ENCODE measurements at places on chromosomes 13 and 19.

DNA sequence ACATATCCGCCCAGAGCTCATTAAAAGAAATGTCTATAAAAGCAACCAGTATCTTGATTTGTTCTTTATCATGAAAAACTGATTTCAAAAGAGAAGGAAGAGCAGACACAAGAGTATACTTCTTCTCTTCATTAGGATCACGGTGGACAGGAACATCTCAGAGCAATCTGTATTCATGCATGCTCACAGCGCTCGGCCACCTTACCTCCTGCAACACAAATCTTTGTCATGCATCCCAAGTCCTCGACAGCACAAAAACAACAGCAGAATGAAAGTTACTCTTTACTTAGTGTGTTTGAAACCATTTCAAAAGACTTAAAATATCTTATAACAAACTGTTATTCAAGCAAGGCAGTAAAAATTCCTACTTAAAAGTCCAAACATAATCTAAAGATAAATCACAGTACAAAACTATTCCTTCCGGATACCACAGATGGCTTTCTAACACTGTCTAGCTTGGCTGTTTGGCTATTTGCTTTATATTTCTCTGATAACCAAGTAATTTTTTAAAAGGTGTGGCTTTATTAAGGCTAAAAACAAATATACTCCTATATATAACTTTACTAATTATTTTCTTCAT is 174.5 kb downstream of the TBC1D4 start:
- DNase-seq, result no peak

- DNase-seq, result peak; percentile 63
Measured at GRCh38 chr13:30720172-30720869, 15.0 kb upstream of the ALOX5AP start.

DNA sequence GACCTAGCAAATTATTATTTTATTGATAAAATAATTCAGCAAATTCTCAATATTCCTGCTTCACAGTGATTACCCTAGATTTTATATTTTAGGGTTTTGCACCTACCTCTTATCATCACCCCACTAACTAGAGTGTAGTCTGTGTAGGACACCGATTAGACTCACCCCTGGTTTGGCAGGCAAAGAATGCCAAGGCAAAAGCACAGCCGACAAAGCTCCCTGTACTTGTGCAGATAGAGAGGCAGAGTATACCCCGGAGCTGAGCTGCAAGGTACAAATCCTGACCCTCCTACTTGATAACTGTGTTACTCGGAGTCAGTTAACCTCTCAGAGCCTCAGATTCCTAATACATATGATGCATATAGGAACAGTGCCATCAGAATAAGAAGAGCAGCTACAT is 225.7 kb downstream of the ENOX1 start:
- no peak for DNase-seq

- DNase-seq, result no peak
Measured at GRCh38 chr13:19382111-19382510, 179.2 kb downstream of the TPTE2 start.

- DNase-seq, result peak; percentile 18
Measured at GRCh38 chr13:69579351-69579750, 528.3 kb upstream of the ATXN8OS start.

Measured in NAMALWA (cell line).